ENCODE measurements at places on chromosomes 7 and 10.

DNA sequence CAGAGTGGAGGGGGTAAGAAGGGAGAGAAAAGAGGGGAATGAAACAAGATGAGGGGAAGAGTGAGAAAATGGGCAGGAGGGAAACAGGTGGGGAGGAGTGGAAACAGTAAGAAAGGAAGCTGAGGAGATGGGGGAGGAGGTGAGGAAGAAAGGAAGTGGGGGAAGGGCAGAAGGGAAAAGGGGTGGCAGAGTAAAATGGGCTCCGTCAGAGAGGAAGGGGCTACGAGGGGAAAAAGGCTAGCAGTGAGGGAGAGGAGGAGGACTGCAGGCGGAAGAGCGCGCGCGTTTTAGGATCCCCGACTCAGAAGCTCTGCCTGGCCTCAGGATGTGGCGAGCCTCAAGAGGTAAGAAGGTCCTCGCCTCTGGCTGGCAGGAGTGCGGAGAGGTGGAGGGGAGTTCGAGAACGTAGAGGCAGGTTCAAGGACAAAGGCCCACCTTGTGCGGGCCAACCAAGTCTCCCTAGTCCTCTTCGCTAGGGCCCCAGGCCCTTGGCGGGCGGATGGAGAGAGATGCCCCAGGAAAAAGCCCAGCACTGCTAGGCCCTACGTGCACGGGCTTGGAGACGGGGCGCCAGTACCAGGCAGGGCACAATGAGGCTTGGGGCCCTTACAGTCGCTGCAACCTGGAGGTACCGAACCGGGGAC, 5.8 kb upstream of the NKX2-3 start:
- no peak for DNase-seq

- DNase-seq: no peak
Observed at GRCh38 chr10:113515161-113515560, 37.7 kb upstream of the HABP2 start.

DNA sequence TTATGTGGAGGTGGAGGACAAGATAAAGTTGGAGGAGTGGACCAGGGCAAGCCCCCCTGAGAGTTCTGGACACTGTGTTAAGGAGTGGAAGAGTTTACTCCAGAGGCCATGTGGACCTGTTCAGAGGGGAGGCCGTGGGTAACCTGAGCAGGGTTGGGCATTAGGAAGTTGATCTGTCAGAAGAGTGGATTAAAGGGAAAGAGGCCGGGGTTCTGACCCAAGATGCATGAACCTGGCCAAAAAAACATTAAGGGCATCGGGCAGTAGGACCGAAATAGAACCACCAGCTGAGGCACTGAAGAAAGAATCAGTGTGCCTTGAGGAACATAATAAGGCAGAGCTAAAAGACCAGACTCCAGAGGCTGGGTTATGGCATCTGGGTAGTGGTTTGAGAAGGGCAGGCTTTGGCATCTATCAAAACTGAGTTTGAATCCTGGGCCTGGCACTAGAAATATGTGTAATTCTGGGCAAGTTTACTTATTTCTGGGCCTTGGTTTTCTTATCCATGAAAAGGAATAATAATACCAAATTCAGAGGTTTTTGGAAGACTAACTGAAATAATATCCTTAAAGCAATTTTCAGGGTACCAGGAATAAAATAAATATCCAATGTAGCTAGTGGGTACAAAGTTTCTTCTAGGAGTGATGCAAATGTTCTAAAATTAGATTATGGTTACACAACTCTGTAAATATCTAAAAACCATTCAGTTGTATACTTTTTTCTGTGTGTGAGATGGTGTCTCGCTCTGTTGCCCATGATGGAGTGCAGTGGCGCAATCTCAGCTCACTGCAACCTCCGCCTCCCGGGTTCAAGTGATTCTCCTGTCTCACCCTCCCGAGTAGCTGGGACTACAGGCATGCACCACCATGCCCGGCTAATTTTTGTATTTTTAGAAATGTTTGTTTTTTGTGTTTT, 10.9 kb upstream of the FRAT1 start:
- DNase-seq: no peak

- DNase-seq: no peak
Observed at GRCh38 chr7:129074994-129075393, 20.1 kb upstream of the TNPO3 start.

DNA sequence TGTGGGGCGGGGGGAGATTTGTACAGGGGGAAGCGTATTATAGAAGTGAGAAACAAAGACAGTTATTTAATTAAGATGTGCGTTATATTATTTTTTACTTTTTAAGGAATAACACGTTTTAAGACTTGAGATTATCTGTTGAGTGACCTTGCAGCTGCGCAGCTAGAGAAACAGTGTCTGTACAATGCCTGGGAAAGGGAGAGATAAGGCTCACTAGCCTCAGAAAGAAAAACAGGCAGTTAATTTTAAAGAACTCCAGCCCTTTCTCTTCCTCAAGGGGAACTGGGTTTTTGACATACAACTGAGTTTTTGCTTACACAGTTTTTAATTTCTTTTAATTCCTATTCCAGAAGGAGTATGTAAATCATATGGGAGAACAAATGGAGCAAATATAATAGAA, 50.7 kb downstream of the LMBR1 start:
- no peak for DNase-seq

GRCh38 chr10:47179291-47179647, 120.7 kb upstream of the GDF10 start:
- DNase-seq: no peak

DNA sequence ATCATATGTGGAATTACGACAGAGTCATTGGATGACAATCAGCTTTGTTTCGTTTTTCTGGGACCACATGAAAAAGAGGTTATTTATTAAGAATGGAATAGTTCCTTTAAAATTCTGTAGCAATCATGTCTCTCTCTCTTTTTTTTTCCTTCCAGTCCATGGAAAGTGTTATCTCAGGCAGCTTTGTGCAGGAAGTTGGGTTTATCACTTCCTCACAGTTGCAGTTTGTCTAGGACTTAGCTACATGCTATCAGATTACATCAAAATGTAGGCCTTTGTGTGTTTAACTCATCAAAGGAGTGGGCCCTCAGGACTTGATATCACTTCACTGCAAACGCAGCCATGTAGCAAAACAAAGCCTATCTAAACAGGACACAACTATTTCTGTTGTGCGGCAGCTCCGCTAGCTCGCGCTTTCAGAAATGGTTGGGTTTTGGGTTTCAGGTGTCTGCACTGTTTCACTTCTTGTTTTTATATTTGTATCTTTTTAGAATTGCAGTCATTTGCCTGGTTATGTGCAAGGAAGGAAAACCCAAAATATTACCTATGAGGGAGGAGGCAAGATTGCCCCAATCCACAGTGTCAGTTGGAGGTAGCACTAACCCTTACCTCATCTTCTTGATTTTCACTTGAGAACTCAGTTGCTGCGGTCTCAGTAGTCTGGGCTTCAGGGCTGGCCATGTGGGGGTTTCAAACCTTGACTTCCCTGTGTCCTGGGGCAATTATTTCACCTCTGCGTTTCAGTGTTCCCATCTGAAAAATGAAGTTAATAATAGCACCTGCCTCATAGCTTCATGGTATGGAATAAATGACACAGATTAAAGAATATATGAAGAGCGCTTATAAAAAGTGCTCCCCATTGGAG, 66.7 kb downstream of the HHEX start:
- no peak for DNase-seq

DNA sequence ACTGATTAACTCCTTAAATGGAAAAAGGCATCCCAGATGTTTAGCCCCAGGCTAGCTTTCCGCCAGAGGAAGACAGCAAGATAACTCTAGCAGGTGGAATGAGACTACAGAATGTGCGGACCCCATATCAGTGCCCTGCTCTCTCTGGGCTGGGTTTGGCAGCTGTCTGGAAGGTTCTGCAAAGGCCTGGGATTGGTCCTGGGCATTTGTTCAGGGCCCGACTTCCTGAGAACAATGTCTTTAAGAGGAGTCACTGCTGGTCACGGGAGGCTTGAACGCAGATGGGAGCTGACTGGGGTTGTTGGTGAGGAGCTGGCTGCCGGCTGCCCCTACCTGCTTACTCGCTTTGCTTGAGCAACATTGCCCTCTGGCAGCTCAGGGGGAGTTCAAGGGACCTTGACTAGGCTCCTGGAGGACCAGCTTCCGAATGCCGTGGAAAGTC, 130.6 kb upstream of the BTBD16 start:
- no peak for DNase-seq

- no peak for DNase-seq
Observed at GRCh38 chr10:72167118-72167517, 48.7 kb upstream of the ANAPC16 start.

GRCh38 chr10:79449181-79450146, 4.0 kb upstream of the ZCCHC24 start:
- DNase-seq: no peak

DNA sequence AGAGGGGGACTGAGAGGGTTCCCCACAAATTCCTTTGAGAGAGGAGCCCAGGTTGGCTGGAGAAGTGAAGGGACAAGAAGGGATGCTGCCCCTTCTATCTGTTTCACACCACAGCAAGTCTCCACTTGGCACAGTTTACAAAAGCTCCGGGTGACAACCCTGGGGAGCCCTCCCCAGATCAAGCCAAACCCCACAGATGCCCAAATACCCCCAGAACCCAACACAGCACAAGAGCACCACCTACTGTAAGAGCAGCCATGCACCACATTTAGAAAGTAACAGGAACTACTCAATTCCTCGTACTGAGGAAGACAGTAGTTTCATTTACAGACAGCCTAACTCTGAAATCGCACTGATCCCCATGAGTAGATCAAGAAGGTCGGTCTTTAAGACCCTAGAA, 67.8 kb upstream of the ATP6V0A4 start:
- no peak for DNase-seq

- DNase-seq: no peak
Observed at GRCh38 chr10:77400033-77400432, 237.6 kb downstream of the KCNMA1 start.

DNA sequence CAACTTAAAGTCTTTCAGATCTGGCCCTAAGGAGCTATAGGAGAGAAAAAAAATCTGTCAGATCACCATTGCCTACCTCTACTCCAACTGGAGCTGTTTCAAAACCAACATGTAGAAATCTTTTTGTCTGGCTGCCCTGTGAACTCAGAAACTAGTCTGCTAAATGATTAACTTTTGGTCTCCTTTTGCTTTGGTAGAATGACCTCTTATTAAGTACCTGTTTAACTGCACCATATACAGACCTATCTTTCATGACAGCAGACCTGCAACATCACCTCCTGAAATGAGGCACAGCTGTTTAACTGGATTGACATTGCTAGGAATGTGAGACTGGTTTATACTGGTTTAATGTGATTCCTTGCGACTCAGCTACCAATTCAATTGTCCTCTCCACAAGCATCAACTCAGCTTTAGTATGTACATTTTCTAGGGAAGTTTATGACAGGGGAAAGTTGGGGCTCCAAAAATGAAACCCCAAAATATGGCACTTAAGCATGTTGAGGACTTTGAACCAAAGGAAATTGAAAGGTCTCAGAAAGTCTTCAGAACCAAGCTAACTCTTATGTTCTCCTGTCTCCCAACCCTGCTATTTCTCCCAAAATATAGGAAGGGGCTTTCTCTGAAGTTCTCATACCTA, 1.8 kb downstream of the CYP3A43 start:
- no peak for DNase-seq

DNA sequence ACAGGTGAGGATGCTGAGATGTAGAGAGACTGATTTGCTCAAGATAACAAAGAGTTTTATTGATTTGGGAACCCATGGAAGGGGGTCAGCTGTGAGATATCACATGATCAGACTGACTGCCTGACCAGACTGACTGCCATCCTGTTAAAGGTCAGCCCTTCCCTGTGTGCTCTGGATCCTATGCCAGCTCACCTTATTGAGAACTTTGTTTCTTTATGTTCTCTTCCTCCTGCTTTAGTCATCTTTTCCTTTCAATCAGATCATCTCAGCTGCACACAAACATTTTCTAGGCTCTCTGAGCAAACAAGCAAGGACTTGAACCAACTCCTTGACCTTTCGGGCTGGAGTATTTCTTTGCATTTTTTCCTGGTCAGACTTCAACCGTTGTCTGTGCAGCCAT, 50.0 kb upstream of the MTPN start:
- DNase-seq: no peak

DNA sequence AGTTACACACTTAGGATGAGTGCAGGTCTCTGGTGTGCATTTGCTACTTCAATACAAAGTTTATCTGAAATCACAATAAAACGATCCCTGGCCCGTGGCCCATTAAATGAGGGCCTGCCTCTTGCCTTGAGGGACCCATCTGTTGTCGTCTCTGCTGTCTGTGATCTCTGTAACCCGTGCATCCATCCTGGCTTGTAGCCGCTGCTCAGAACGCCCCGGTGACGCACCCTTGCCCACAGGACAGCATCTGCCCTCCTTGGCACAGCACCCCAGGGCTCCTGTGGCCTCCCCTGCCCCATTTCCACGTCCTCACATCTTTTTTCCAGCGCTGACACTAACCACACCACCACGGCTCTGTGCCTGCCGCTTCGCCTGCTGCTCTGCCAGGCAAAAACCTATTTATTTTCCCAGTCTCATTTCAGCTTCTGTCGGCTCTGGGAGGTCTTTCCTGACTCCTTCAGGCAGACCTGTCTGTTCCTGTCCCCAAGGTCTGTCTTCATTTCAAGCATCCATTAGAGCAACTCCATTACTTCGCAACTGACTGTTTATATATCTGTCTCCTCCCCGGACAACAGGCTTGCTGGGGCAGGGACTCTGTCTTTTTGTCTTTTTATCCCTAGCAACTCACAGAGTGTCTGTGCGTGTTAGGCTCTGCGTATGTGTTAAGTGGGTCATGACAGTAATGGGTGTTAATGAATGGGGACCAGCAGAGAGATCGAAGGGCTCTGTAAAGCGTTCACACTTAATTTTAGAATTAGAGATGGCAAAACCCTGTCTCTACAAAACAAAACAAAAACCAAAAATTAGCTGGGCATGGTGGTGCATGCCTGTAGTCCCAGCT, 16.4 kb downstream of the CARD11 start:
- no peak for DNase-seq

Data from C1 segment of cervical spinal cord (tissue), 14 donors.